ENCODE measurements at places on chromosomes 2 and 18. TPM values are rescaled to one million over a fixed set of nuclear protein-coding genes. Genes with fewer than 3 reads are reported as not detected.

- no peaks in the 10 kb centered on the region for H3K4me1 ChIP-seq
- no peak for DNase-seq
- no peaks in the 10 kb centered on the region for H3K36me3 ChIP-seq
- no peak overlapping the region for H3K4me3 ChIP-seq
These were observed 960.3 kb upstream of the SLC39A10 start for GRCh38 chr2:194696690-194697089.

DNA sequence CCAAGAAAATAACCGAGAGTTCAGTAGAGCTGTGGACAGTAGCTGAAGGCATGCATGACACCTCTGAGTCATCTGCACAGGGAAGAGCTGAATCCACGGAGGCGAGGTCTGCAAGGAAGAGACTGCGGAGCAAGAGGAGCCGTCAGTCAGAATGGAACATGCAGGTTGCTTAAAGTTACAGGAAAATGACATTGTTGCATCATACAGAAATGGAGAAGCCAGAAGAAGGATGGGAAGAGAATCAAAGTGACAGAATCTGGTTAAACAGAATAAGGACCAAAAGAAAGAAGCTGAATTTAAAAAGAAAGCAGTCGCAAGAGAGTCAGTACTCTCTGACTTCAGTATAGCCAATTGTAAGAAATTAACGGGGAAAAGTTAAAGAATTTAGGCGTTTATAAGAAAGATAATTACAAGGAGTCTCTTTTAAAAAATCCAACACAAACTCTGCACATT, 533.8 kb downstream of the ADCYAP1 start:
- H3K4me1 ChIP-seq = no peaks in the 10 kb centered on the region
- no peaks in the 10 kb centered on the region for H3K36me3 ChIP-seq
- no peak overlapping the region for H3K4me3 ChIP-seq
- no peak overlapping the region for H3K27ac ChIP-seq

GRCh38 chr2:37476411-37476810, 132.0 kb downstream of the QPCT start:
- no peak overlapping the region for H3K27ac ChIP-seq
- no peak overlapping the region for H3K4me3 ChIP-seq
- H3K4me1 ChIP-seq = no peaks in the 10 kb centered on the region
- DNase-seq = no peak

DNA sequence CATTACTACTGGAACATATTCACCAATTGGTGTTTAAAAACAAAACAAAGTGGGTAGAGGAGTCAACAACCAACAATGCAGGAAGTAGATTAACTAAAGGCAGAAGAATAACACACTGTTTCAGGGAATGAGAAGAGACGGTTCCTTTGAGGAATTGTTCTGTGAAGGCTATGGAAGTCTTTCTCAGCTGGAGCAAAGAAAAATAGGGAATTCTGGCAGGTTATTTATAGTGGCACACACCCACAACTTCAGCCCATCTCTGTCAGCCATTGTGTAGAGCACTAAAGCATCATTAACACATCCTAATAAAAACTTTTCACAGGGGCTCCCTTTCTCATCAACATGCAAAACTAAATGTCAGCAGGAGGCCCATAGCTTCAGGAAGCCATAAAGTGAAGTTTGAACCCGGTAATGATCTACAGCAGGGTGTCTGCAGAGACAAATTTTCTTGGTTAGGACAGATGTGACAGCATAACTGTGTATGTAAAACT, 113.6 kb downstream of the CDH2 start:
- peak; percentile 85 for DNase-seq
- H3K36me3 ChIP-seq = no peaks in the 10 kb centered on the region
- no peak overlapping the region for H3K27ac ChIP-seq
- H3K4me3 ChIP-seq = no peak overlapping the region
- H3K27me3 ChIP-seq = peaks cover 3% of the 10 kb centered on the region

DNA sequence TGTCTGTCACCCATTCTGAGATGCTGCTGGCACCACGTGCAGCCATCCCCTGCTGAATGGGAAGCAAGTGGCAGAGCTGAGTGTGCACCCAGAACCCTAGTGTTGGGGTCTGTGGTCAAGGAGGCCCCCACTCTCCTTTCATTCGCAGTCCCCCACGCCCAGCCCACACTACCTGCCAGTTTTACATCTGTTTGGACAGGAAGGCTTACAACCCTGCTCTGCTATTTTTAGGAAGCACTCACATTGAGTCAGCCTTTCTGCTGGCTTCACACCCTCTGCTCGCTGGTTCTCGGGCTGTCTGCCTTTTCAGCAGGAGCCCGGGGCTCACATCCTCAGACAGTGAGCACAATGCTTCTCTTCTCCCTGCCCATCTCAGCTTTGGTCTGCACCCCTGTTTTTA, 10.7 kb upstream of the ADCY3 start:
- no peak overlapping the region for H3K4me3 ChIP-seq
- no peak overlapping the region for H3K27ac ChIP-seq
- H3K27me3 ChIP-seq = no peaks in the 10 kb centered on the region
- H3K36me3 ChIP-seq = no peaks in the 10 kb centered on the region
- no peak for DNase-seq
- H3K4me1 ChIP-seq = no peaks in the 10 kb centered on the region

- H3K4me1 ChIP-seq = no peaks in the 10 kb centered on the region
- H3K4me3 ChIP-seq = no peak overlapping the region
- H3K27ac ChIP-seq = no peak overlapping the region
- DNase-seq = peak; percentile 23
- H3K27me3 ChIP-seq = no peaks in the 10 kb centered on the region
These were observed 107.9 kb downstream of the FAM124B start for GRCh38 chr2:224293976-224294375.

GRCh38 chr2:168192839-168193616, 54.4 kb downstream of the STK39 start:
- no peak overlapping the region for H3K4me3 ChIP-seq
- DNase-seq = peak; percentile 48
- no peaks in the 10 kb centered on the region for H3K36me3 ChIP-seq
- peaks cover 16% of the 10 kb centered on the region for H3K4me1 ChIP-seq
- no peaks in the 10 kb centered on the region for H3K27me3 ChIP-seq
- no peak overlapping the region for H3K27ac ChIP-seq

GRCh38 chr2:138081225-138082073, 117.2 kb downstream of the HNMT start:
- DNase-seq = no peak
- H3K27me3 ChIP-seq = no peaks in the 10 kb centered on the region
- no peaks in the 10 kb centered on the region for H3K36me3 ChIP-seq
- H3K4me3 ChIP-seq = no peak overlapping the region
- H3K27ac ChIP-seq = no peak overlapping the region
- H3K4me1 ChIP-seq = no peaks in the 10 kb centered on the region

GRCh38 chr18:35387152-35387571, 10.0 kb upstream of the ZNF396 start:
- H3K4me1 ChIP-seq = no peaks in the 10 kb centered on the region
- H3K27ac ChIP-seq = no peak overlapping the region
- DNase-seq = no peak
- H3K27me3 ChIP-seq = peaks cover 51% of the 10 kb centered on the region
- no peak overlapping the region for H3K4me3 ChIP-seq

DNA sequence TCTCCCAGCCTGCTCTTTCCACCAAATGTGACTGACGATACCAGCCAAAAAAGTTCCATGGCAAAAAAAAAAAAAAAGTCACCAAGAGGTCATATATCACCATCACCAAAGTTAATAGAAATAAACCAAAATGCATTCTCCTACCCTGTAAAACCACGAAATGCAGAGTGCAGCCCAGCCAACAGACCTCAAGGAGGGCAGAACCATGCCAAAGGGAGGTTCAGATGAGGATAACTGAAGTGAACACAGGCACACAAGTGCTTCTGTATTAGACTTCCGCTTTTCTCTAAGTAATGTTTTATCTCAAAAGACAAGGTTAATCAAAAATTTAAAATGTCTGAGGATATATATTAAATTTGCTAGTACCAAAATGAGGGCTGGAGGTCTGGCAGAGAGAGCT, 5.5 kb downstream of the SERPINE2 start:
- H3K27ac ChIP-seq = no peak overlapping the region
- peaks cover 9% of the 10 kb centered on the region for H3K36me3 ChIP-seq
- H3K4me1 ChIP-seq = peaks cover 29% of the 10 kb centered on the region
- H3K4me3 ChIP-seq = no peak overlapping the region
- no peak for DNase-seq

- no peaks in the 10 kb centered on the region for H3K36me3 ChIP-seq
- no peak for DNase-seq
- no peak overlapping the region for H3K4me3 ChIP-seq
- no peaks in the 10 kb centered on the region for H3K27me3 ChIP-seq
- H3K27ac ChIP-seq = no peak overlapping the region
These were observed 70.3 kb downstream of the CHST9 start for GRCh38 chr18:27114842-27115241.

PLB1 gene
- 0.39 TPM for total RNA-seq

ZNF638 gene
- 126 TPM for total RNA-seq

All from A673 (cell line).